Cortex of kidney (tissue), 1 donor: ENCODE measurements at places on chromosomes 7 and 10.

DNA sequence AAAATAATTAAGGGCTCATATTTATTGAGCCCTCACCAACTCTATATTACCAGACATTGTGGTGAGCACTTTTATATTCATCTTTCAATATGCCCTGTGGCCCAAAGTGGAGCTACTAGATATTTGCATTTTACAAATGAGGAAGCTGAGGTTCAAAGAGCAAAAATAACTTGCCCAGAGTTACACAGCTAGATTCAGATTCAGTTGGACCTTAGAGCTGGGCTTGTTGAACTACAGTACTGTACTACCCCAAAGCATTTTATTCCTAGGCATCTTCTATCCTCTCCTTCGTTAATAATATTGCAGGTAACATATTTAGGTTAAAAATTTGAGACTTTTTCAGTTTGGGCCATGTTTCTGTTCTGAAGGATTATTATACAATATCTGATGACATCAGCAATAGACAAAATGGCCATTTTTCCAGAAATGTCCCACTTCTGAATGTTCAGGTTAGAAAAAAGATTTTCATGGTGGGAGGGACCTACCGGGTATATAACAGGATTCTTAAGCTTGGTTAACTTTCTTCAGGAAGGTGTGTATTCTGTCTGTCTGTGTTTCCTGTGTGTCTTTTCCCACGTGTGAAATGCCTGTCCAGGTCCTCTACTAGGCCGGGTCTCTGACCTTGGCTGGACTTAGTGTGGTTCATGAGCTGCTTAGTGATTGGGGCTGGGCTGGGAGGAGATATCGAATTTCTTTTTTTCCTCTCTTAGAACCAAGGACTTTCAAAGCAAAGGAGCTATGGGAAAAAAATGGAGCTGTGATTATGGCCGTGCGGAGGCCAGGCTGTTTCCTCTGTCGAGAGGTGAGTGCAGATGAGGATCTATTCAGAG is 13.6 kb downstream of the PRXL2A start:
- DNase-seq: no peak

DNA sequence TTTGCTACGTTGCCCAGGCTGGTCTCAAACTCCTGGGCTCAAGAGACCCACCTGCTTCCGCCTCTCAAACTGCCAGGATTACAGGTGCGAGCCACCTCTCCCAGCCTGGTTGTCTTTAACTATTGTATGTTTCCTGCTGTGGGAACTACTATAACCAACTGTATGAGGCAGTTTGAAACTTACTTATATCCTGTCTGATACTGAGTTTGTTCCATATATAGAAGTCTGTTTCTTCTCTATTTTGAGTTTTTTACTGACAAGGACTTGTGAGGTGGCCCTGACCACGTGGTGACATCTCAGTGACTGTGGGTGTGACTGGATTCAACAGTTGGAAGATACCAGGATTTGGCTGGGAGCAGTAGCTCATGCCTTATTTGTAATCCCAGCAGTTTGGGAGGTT is 14.2 kb downstream of the FBH1 start:
- no peak for DNase-seq

GRCh38 chr10:132329565-132330485 is 2.2 kb upstream of the LRRC27 start:
- no peak for DNase-seq

DNA sequence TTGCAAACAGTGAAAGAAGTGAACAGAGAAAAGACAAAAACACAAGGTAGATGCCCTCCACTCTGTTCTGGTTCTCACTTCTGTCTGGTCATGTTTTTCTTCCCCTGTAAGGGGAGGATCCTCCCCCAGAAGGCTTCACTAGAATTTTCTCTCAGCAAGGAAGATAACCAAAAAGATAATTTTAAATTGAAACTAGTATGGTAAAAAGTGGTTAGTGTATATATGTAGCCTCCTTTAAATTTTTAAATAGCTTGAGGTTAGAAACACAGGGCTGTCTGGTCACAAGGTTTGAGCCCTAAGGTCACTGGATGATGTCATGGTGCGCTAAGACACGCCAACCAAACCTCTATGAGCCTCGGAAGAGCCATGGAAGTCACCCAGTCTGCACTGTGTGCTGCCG is 5.6 kb upstream of the PKD1L1 start:
- no peak for DNase-seq

- DNase-seq: no peak
Measured at GRCh38 chr7:101465576-101466196, 103.0 kb downstream of the COL26A1 start.
